Mesendoderm (in vitro differentiated cells): ENCODE measurements at places on chromosomes 2 and 18.
A peak's percentile ranks its signal among the peaks of the same experiment; 100 is the strongest.

GRCh38 chr2:105754011-105754410, 9.3 kb downstream of the NCK2 start:
- peaks cover 10% of the 10 kb centered on the region for H3K4me1 ChIP-seq
- H3K36me3 ChIP-seq, result no peaks in the 10 kb centered on the region
- DNase-seq, result no peak
- H3K27ac ChIP-seq, result no peak overlapping the region
- H3K27me3 ChIP-seq, result no peaks in the 10 kb centered on the region

DNA sequence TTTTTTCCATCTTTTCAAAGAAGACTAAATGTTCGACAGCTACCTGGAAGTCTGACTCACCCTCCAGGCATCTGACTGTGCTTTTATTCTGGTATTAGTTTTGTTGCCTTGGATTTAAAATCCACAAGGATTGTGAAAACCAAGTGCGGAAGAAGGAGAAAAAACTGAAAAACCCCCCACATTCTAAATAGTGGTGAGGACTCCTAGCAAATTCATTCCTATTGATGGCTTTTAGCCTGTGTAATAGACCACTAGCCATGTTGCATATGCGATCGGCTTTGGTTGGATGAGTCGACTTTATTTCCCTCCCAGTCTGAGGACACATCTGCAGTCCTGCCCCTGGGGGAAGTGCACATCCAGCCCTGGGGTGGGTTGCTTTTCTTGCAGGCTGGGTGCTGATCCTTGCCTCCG, 16.9 kb downstream of the LDLRAD4 start:
- no peaks in the 10 kb centered on the region for H3K36me3 ChIP-seq
- H3K4me1 ChIP-seq, result no peaks in the 10 kb centered on the region
- H3K27me3 ChIP-seq, result no peaks in the 10 kb centered on the region
- H3K4me3 ChIP-seq, result no peak overlapping the region

DNA sequence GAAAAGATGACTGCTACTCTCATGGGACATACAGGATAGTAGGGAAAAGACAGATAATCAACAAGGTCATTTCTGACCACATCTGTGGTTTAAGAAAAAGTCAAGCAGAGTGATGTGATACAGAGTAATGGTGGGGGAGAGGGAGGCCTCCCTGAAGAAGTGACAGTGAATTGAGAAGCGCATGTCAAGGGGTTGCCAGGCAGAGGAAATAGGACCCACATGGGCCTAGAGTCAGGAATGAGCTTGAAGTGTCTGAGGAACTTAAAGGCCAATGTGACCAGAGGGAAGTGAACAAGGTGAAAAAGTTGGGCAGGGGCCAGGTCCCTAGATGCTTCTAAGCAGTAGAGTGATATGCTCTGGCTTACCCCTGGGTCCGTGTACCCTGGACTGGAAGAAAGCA, 113.5 kb upstream of the PPP1CB start:
- no peaks in the 10 kb centered on the region for H3K27me3 ChIP-seq
- no peak for DNase-seq
- H3K36me3 ChIP-seq, result no peaks in the 10 kb centered on the region
- no peak overlapping the region for H3K27ac ChIP-seq
- H3K4me3 ChIP-seq, result no peak overlapping the region

DNA sequence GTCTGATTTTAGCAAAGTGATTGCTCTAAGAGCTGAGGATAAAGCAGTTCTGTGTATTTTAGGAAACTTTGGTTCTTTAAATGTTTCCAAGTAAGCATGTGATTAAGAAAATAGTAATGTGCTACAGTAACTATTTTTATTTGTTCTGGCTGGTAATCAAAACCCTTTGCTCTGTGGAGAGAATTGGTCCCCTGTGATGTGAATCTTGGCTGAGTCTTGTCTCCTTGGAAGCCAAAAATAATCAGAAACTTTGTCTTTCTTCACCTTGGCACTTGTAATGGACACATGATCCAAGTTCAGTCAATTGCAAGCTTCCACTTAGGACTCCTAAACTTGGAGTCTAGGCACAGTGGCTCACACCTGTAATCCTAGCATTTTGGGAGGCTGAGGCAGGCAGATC, 422.7 kb upstream of the CDH20 start:
- DNase-seq, result no peak
- no peaks in the 10 kb centered on the region for H3K4me1 ChIP-seq
- no peak overlapping the region for H3K4me3 ChIP-seq
- no peaks in the 10 kb centered on the region for H3K27me3 ChIP-seq
- no peak overlapping the region for H3K27ac ChIP-seq

DNA sequence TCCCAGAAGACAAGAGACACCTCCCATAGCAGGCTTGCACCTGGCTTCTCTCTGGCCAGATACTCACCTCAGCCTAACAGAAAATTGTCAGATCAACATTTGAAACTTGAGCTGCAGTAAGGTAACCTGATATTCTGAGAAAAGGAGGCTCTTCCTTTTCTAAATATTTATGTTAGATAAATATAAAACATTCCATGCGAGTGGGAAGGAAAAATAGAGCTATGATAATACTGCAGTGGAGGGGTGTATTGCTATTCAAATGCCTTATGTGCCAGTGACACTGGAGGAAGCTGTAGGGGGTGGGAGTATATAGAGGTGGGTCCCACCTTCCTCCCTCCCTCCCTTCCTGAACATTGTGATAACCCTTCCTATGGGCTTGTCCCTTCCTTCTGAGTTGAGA, 515.5 kb upstream of the CHAC2 start:
- H3K4me3 ChIP-seq, result no peak overlapping the region
- DNase-seq, result no peak
- no peak overlapping the region for H3K27ac ChIP-seq
- H3K27me3 ChIP-seq, result no peaks in the 10 kb centered on the region
- H3K4me1 ChIP-seq, result no peaks in the 10 kb centered on the region

DNA sequence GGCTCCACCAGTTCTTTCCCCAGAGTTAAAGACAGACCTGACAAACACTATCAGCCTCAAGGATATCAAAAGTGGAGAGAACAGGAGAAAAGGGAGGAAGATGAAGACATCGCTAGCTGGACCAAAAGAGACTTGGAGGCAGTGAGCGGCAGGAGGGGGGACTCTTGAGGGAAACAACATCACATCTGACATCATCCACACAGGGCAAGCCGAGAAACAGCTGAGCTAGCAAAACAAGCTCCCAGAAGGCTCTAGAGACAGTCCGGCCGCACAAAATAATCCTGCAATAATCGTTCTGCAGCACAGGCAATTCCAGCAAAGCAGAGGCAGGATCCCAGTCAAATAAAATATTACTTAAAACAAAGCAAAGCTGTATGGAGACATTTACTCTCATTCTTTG, 239.8 kb downstream of the EN1 start:
- H3K27me3 ChIP-seq, result no peaks in the 10 kb centered on the region
- H3K4me3 ChIP-seq, result no peak overlapping the region
- H3K4me1 ChIP-seq, result peaks cover 5% of the 10 kb centered on the region
- DNase-seq, result no peak
- H3K27ac ChIP-seq, result no peak overlapping the region

- no peak overlapping the region for H3K4me3 ChIP-seq
- no peak overlapping the region for H3K27ac ChIP-seq
These were observed 1.4 kb upstream of the CD226 start for GRCh38 chr18:69948919-69949537.

DNA sequence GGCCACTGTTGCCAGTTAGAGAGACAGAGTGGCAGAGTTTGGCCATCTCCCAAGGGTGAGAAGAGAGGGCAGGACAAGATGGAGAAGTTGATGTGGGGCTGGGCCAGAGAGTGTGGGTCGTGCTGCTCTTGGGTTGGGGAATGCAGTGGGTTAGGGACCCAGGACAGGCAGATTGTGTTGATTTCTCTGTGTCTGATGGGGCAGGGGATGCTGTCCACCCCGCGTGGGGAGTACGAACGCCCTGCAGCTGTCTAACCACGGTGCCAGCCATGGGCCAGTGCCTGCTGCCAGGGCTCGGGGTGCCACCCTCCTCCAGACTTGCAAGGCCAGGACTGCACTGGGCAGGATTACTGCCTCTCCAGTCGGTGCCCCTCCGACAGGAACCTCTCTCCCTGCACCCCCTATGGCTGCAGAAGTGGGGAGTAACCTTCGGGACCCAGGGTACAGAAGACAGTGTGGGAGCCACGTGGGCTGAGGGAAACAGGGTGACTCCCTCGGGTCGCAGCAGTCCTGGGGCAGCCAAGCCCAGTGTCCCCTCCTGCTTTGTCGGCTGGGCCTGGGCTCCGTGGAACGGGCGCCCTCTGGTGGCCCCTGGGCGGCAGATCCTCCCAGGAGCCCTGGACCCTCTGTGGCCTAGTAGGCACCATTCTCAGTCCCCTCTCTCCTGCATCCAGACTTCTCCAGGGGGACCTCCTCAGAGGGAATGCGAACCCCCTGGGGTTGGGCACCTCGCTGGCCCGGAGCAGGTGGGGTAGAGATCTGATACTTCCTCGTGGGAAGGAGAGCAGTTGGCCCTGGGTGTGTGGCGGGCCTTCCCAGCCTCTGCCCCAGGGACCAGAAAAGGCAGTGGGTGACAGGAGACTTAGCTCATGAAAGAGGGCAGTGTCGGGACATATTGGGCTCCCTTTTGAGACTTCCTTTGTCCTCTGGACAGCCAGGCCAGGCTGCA, 2.7 kb downstream of the GPC1 start:
- peaks cover 4% of the 10 kb centered on the region for H3K27me3 ChIP-seq
- peak; percentile 66 for DNase-seq
- no peak overlapping the region for H3K4me3 ChIP-seq

DNA sequence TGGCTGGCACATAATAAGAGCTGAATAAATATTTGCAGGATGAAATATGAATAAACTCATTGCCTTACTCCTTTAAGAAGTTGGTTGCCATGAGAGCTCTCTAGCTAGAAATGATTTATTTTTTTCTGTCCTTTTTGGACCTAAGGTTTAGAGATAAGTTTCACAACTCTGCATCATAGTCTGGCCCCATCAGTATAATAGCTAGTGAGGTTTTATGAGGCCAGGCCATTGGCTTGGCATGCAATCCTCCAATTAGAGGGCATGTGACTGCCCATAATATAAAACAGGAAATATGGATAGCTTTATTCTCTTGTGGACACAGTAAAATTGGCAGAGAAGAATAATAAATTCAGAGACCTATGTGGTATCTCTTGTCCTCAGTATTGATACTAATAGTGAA, 26.2 kb upstream of the INSIG2 start:
- no peak for DNase-seq
- no peak overlapping the region for H3K4me3 ChIP-seq
- H3K4me1 ChIP-seq, result no peaks in the 10 kb centered on the region
- H3K36me3 ChIP-seq, result no peaks in the 10 kb centered on the region
- no peaks in the 10 kb centered on the region for H3K27me3 ChIP-seq

DNA sequence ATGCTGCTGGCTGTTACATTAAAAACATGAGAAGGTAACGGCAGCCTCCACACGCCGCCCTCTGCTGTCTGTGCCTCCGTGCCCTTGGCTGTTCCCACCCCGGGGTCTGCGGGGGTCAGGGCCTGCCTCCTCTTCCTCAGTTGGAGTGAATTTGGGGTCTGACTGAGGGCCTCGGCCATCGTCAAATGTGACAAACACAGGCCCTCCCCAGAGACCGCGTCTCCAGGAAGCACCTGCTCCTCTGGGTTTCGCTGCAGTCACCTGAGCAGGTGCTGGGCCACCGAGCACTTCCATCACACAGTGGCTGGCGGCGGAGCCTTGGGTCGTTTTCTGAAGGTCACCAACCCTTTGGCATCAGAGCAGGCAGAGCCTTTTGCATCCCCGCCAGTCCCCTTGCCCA, 70.9 kb downstream of the NFATC1 start:
- no peaks in the 10 kb centered on the region for H3K27me3 ChIP-seq
- H3K4me1 ChIP-seq, result no peaks in the 10 kb centered on the region
- H3K36me3 ChIP-seq, result peaks cover 1% of the 10 kb centered on the region
- H3K4me3 ChIP-seq, result no peak overlapping the region
- DNase-seq, result no peak

- no peaks in the 10 kb centered on the region for H3K36me3 ChIP-seq
- H3K27me3 ChIP-seq, result no peaks in the 10 kb centered on the region
- H3K27ac ChIP-seq, result no peak overlapping the region
- H3K4me3 ChIP-seq, result no peak overlapping the region
- no peaks in the 10 kb centered on the region for H3K4me1 ChIP-seq
These were observed 43.3 kb upstream of the AAK1 start for GRCh38 chr2:69686813-69687212.

DNA sequence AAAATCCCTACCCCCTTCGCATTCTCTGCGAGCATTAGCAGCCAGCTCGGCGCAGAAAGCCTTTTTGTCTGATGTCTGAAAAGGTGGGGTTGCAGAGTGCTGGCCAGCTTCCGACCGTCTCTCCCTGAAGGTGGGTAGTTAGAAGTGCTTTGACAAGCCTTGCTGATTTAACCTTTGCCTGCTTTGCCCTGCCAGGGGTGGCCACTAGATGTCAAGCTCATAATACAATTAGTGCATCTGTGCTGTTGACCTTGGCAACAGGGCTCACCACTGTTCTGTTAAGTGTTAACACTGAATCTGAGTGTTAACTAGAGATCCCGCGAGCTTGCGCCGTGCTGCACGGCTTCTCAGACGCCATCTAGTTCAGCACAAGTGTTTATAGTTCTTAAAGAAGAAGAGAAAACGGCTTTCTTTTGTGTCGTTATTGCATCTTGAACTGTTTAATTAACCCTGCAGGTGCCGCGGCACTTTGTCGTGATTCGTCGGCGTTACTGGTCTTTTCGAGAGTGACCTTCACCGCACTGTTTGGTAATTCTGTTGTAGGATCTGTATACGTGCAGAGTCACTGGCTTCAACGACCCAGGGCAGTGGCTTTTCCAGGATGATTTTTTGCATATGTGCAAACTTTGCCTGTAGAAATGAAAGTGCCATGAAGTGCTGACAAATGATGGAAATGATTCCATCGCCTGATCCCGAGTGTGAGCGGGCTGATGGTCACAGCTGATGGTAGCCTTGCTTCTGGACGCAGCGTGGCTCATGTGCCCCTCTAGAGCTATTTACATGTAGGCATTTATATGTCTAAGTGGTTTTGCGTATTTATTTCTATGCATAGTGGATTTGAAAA, 5.5 kb downstream of the SALL3 start:
- peak overlapping the region; percentile 6 for H3K27ac ChIP-seq
- no peak overlapping the region for H3K4me3 ChIP-seq
- DNase-seq, result peak; percentile 98

GRCh38 chr2:14355102-14355501, 277.4 kb upstream of the LRATD1 start:
- H3K4me1 ChIP-seq, result no peaks in the 10 kb centered on the region
- no peak for DNase-seq
- H3K36me3 ChIP-seq, result no peaks in the 10 kb centered on the region
- H3K27me3 ChIP-seq, result no peaks in the 10 kb centered on the region
- H3K27ac ChIP-seq, result no peak overlapping the region
- no peak overlapping the region for H3K4me3 ChIP-seq

DNA sequence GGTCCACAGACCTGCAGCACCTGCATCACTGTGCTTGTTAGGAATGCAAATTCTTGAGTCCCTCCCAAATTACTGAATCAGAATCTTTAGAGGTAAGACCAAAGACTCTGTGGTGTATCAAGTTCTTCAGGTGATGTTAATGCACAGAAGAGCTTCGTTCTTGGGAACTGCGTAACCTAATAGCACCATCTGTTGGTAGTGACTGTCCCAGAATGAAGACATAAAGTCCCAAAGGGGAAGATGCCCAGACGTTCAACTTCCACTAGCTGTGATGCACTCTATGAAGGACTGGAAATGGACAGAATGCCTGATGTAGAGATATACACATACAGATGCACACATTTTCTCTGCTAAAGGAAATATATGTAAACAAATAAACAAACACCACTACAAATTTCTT, 576.0 kb downstream of the LRP1B start:
- H3K36me3 ChIP-seq, result no peaks in the 10 kb centered on the region
- peak; percentile 67 for DNase-seq
- H3K27me3 ChIP-seq, result no peaks in the 10 kb centered on the region
- H3K27ac ChIP-seq, result no peak overlapping the region
- H3K4me1 ChIP-seq, result no peaks in the 10 kb centered on the region
